SW 1271 (cell line): ENCODE measurements at places on chromosomes 1 and 21.

- DNase-seq, result no peak
These were observed 31.1 kb upstream of the SCYL3 start for GRCh38 chr1:169924829-169925228.

GRCh38 chr1:167440345-167440744 lies 78.0 kb downstream of the CD247 start:
- DNase-seq, result no peak

GRCh38 chr1:160666079-160666442 lies 19.2 kb upstream of the SLAMF1 start:
- no peak for DNase-seq

DNA sequence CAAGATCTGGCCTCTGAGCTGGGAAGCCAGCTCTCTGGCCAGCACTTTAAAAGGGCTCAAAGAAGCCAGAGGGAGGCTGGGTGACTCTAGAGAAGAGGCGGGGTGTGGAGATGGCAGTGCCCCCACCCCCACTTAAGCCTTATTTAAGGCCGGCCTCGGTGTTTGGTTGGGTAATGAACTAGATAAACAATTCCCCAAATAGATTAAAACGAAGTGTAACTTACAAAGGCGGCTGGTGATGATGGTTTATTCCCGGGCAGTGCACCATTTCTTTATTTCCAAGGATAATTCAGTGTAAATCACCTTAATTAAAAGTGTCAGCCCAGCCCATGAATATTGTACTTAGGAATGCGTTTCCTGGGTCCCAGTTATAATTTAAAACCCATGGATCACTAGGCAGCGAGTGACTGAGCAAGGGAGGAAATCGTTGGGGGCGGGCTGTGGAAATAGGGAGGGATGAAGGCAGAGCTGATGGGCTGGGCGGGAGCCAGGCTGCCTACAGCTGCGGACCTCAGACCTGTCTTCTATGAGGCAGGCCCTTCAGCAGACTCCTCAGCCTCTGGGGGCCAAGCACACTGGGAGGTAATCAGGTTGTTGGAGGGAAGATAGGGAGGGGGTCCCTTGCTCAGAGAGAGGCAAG lies 54.9 kb downstream of the TMEM53 start:
- DNase-seq, result no peak

DNA sequence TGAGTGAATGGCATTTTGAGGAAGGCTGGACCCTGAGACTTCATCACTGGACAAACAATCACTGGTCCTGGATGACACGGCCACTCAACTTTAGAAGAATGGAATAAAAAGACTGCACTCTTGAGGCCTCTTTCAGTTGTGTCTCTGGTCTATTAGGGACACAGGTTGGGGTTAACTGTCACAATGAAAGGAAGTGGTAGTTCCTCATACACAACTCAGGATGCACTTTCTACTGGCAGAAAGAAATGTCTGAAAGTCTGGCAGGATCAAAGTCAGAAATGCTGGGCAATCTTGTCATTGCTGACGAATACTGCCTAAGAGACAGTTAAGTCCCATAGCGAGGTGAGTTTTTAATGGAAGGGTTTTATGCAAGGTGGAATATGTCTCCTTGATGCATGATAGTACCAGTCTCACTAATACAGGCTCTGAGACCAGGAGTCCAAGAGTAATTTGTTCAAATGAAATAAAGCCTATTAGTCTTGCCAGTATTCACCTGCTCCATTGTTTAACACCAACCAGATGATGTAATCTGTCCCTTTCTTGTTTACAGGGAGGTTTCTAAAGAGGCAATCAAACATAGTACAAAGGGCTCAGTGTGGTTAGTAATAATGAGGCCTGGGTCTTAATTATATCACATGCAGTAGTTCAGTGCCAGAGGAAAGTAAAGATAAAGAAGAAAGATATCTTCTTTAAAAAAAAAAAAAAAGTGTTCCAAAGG lies 11.2 kb upstream of the RRP15 start:
- no peak for DNase-seq

DNA sequence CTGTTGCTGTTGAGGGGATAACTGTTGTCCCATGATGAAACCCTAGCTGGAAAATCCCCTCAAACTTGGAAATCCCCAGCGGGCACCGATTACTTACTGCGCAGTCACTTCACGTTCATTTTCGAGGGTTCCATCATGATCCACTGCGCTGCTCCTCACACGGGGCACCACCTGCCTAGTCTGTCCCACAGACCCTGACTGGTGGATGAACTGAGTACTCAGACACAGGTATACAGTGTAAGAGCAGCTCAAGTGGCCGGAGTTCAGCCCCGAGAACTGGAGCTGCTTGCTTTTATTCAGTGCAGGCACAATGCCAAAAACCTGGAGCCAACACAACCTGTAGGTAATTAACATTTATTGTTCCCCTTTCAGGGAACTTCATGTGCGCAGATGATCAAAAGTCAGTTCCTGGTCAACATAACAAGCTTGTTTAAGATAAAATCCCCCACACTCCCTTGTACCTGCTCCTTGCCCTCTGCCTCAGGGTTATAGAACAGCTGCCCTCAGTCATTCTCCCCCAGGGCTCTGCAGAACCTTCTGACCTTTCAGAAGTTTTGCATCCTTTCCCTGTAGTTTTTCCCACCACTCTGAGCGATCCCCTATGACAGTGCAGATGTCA lies 46.5 kb upstream of the PRELP start:
- DNase-seq, result no peak

DNA sequence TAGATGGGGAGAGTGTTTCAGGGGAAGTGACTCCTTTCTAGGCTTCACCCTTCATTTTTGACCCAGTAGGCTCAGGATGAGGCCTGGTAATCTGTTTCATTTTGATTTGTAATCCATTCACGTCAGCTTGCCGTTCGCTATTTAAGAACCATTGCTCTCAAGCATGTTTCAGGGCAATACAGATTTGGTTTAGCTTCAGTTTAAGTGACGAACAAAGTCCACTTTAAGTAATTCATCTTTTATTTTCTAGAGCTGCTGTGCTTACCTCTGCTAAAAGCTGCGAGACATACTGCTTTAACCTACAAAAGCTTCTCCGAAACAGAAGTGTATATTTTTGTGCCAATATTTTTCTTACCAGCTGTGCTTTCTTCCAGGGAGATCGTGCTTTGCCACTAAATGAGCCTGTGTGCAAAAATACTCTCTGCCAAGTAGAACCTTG lies 8.9 kb upstream of the FMO3 start:
- DNase-seq, result no peak

DNA sequence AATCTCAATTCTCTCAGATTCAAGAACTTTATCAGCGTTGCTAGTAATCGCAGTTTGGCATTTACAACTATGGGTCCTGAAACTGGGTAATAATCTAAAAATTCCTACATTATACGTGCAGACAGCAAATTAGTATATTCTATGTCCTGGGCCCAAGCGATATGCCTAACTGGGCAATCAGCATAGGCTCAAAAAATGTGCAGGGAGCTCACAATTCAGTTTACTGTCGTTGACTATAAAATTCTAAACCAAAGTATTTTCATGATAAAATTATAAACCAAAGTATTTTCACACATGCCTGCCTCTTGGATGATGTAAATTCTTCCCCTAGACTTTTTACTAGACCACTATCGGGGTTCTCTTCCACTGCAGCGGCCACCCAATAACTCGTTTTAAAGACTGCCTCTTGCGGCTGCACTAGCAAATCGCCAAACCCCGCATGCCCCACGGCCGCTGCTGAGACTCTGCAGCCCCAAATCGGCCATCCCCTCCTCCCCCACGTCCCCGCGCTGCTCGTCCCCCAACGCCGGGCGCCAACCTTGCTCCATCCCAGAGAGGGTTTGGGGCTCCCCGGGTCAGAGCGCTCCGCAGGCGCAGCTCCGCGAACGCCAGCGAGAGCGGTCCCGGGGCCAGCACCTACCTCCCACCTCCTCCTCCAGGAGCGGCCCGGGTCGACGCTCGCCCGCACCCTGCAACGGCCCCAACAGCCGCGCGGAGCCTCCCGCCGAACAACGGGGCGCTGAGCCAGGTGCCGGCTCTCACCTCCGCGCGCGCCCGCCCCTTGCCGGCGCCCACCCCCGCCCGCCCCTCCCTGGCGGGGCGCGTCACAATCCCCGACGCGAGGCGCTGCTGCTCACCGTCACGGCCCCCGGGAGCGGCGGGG lies 506 bp downstream of the SSX2IP start:
- DNase-seq, result no peak

DNA sequence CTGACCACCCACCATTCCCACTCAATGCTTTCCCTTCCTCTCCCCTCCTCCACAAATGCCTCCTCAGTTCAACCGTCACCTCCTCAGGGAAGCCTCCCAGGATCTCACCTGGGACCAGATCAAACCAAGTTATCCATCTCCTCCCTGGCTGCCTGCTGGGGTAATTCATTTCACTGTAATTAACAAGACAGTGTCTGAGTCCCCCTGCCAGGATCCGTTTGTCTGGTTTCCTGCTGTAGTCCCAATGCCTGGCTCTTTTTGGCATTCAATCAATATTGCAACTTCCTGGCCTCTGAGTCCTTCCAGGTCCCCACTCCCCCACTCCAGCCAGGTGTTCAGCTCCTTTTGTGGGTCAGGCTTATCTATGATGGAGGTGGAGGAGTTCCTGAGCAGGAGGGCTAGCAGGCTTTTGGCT lies 687.7 kb downstream of the PTPRU start:
- no peak for DNase-seq

DNA sequence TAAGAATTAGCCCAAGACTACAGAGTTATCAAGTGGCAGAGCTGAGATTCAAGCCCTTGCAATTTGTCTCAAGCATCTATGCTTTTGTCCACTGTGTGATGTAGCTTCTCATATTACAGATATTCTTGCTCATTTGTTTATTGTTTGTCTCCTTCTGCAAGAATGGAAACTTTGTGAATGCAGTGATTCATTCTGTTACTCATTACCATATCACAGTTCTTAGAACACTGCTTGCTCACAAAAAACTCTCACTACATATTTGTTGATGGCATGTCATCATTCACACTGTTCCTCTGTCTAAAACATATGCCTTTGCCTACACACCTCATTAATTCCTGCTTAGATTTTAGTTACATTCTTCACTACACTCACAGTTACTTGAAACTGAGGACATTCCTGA lies 1198.9 kb downstream of the PLA2G4A start:
- DNase-seq, result peak; percentile 74

GRCh38 chr1:115173151-115173550 lies 83.8 kb upstream of the TSPAN2 start:
- no peak for DNase-seq

DNA sequence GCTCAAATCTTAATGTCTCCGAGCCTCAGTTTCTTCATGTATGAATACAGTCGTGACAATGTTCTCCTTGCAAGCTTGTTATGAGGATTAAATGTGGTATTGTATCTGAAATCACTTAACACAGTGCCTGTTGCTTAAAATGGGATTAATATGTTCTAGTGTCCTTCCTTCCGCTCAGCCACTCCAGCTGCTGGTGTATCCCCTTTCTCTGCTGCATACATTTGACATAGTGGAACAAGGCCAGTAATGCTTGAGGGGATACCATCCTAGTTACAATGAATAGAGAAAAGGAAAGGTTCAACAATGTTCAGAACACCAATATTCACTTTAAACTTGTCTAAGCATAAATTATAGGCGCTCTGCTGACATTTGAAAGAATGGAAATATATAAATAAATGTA lies 64.0 kb downstream of the PROX1 start:
- no peak for DNase-seq

DNA sequence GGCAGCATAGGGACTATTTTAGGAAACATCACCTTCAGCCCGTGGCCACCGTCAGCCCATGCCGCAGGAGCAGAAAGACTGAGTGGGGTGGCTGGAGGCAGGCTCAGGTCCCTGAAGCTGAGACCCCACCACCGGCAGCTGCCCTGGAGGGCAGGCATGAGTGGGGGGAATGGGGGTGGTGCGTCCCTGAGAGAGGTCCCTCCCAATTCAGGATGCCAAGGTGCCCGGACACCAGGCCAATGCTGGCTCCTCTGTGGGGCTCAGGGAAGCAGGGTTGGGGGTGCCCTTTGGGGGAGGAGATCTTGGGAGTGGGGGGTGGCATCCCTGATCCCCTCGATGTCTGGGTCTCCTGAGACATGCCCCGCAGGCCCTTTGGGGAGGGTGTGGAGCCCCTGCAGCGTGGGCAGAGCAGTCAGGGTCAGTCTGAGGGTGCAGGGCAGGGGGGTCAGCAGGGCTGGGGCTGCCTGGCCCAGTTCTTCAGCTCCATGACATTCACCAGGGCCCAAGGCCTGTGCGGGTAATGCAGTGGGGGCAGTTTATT lies 998 bp upstream of the TTC34 start:
- DNase-seq, result no peak

DNA sequence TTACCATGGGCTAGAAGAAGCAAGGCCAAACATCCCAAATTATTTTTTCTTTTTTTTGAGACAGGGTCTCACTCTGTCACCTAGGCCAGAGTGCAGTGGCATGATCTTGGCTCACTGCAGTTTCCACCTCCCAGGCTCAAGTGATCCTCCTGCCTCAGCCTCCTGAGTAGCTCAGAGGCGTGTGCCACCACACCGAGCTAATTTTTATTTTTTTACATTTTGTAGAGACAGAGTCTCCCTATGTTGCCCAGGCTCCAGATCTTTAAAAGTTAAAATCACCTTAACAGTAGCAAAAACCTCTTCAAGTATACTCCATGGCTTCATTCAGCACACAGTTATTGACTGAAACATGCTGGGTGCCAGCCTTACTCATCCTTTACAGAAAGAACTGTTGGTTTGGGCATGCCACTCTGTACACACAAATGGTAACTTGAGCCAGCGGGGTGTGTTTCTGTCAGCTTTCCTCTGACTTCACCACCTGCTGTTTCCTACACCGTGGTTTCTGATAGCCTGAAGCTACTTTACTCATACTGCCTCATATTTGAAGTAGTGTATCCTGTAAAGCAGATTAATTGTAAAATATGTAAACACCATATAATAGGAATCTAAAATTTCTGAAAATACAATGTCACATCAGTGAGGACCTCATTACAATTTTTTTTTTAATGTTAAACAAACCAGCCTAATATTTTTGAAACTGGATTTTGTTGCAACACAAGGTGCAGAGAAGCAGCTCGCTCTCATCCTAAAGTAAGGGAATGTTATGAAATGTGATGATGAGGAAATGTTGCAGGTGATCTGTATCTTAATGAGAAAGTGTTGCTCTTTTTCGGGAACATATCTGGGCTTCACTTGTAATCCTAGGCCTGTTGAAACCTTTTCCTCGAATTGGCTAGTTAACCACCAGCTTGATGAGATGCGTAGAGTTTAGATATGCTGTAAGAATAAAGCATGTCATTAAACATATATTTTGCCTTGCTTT lies 113.9 kb downstream of the ATP5PO start:
- DNase-seq, result peak; percentile 7

GRCh38 chr1:17013491-17014320 lies 2.0 kb upstream of the ATP13A2 start:
- DNase-seq, result no peak
